DMS79 treated with DMSO at 0.1 percent for 48 hours (cell line): ENCODE measurements at places on chromosomes 5 and 9.
A peak's percentile ranks its signal among the peaks of the same experiment; 100 is the strongest.

GRCh38 chr5:140054086-140054689, 11.1 kb upstream of the NRG2 start:
- DNase-seq = peak; percentile 1

GRCh38 chr5:6732634-6733410, 19.6 kb downstream of the TENT4A start:
- peak; percentile 50 for DNase-seq

- no peak for DNase-seq
Measured at GRCh38 chr9:119961774-119962424, 592.7 kb upstream of the BRINP1 start.

- no peak for DNase-seq
Measured at GRCh38 chr5:74027732-74028338, 401.8 kb downstream of the ARHGEF28 start.
